Fibroblast of the conjunctiva (primary cell): ENCODE measurements at places on chromosomes 6 and 20.
A peak's percentile ranks its signal among the peaks of the same experiment; 100 is the strongest.

DNA sequence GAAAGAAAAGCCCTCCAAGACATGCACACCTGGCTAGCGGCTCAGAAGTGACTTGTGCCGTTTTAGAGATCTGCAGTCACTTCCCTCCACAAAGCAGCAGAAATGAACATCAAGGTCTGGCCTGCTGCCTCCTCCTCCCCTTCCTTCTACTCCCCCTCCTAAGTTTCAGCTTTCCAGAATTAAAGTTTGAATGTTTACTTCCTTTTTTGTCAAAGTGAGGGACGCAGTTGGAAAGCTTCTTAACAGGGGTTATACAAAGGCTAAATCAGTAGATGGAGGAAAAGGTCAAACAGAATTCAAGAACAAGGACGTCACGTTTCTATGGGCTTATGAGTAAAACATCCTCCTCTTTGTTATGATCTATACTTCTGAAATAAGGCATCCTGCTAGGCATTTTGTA is 227.7 kb downstream of the SLC35F1 start:
- DNase-seq, result no peak

DNA sequence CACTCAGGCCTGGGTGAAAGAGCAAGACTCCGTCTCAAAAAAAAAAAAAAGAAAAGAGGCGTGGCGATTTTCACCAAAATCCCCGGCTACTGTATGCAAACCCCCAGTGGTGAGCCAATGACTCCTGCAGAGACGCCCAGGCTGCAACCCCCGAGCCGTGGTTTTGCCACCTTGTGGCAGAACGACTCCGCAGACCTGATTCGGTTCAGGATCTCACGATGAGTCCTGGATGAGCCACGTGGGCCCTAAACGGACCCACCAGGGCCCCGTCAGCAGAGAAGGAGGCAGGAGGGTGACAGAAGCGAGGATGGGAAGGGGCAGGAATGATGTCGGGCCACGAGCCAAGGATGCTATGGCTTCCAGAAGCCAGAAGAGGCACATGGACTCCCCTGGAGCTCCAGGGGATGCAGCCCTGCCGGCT is 42.5 kb downstream of the SLC2A4RG start:
- no peak for DNase-seq

GRCh38 chr6:54481091-54481490 is 172.8 kb downstream of the TINAG start:
- no peak for DNase-seq

DNA sequence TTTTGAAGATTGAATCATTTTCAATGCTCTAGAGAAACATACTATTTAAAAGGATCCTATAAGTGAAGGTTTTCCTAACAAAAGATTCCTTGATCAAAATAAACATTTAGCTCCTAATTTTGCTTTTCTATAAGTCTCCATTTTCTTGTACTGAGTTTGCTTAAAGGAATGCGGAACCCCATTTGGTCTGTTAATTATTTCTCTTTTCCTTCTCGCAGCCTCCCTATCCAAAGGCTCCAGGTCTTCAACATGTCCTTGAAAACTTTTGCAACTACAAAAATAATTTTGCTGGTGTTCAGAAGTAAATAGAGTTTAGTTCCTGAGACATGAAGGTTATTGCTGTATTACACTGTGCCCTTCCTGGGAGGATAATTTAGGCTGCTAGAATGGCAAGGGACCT is 8.3 kb upstream of the NPEPL1 start:
- DNase-seq, result no peak

- DNase-seq, result no peak
Observed at GRCh38 chr6:15477746-15478145, 185.1 kb downstream of the DTNBP1 start.

DNA sequence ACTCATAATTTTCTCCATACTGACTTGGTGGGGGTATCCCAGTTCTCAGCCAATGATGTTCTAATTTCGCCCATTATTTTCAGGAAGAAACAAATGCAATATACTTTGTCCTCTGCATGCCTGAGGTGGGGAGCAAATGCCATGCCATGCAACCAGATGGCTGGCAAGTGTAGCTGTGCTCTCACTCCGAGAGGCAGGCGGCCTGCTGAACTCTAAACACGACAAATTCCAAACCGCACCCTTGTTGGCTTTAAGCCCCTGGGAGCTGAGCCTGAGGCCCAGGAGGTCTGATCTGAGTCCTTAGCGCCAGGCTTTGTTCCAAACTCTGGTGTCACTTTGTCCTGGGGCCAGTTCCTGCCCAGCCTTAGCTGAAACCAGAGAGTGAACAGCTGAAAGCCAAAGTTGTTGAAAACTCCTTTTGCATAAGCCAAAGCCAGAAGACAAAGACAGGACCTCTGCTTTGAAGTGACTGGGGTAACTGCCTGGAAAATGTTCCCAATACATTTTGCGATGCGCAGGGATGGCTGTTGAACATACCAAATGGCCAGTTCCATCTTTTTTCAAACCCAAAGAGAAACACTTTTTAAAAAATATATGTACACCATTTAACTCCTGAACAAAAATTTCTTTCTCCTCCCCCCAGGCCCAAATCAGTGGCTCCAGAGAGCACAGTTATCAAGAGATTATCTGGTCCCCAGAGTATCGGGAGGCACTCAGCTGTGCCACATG is 46.2 kb downstream of the TTI1 start:
- no peak for DNase-seq

DNA sequence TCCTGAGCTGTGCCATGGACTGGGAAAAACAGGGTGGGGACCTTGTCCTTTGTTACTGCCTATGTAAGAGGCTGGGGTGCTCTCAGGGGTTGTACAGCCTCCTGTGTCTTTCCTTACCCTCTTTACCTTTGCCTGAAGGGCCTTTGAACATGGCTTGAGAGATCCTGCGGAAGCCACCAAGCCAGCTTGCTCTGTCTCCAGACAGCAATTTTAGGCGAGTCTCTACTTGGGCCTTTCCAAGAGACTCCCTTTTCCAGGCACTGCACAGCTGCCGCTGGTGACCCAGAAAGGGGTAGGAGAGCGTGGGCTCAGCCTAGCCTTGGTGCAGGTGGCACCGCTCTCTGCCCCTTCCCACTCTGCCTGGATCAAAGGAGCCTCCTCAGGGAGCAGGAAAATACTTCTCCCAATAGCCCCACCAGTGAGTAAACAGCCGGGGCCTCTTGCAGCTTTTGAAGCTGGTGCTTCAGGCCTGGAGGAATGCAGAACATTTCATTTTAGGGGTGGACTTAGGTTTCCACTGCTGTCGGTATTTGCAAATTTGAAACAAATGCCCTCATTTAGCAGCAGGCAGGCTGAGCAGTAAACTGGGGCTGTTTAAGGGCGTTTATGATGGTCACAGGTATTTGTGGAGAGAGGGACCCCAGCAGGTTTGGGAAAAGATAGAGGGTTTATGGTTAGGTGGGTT is 13.9 kb downstream of the PTK7 start:
- DNase-seq, result no peak

DNA sequence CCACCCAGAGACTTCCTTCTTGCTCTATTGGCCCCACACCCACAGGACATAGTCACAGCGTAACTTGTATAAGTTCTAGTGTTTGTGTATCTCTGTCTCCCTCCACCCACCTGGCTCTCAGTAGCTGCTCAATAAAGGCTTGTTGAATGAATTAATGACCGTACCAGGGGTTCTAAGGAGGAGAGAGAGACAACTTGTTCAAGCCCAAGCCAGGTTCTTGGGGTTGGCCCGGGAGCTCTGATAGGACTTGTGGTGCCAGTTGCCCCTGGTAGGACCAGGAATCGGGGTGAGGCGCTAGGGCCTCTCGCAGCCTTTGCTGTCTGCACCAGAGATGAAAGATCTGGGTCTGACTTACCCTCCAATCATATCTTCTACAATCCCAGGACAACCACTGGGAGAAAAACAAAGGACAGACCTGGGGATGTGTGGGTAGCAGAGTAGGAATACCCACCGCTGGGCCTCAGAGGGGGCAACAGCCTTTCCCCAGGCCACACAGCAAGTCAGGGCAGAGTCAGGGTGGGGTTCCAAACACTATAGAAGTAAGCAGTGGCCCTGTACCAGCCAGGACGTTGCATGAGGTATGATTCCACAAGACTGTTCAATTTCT is 5.3 kb upstream of the TGM2 start:
- no peak for DNase-seq

- DNase-seq, result no peak
Observed at GRCh38 chr20:64119301-64119680, 11.9 kb upstream of the NPBWR2 start.

DNA sequence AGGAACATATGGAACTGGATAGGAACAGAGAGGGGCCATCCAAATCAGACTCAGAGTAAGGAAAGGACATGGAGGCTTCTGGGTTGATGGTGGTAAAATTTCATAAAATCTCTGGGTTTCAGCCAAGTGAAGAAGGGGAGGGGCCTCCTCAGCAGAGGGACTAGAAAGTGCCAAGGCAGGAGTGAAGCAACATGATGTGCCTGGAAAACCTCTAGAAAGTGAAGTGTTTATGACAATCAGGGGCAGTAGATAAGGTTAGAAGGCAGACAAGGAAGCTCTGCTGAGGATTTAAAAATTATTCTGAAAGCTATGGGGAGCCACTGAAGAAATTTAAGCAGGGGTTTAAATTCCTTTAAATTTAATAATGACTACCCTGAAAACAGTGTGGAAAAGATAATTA is 126.0 kb upstream of the TENT5A start:
- DNase-seq, result no peak

- no peak for DNase-seq
Observed at GRCh38 chr6:41790045-41790444, 2.6 kb downstream of the TOMM6 start.

DNA sequence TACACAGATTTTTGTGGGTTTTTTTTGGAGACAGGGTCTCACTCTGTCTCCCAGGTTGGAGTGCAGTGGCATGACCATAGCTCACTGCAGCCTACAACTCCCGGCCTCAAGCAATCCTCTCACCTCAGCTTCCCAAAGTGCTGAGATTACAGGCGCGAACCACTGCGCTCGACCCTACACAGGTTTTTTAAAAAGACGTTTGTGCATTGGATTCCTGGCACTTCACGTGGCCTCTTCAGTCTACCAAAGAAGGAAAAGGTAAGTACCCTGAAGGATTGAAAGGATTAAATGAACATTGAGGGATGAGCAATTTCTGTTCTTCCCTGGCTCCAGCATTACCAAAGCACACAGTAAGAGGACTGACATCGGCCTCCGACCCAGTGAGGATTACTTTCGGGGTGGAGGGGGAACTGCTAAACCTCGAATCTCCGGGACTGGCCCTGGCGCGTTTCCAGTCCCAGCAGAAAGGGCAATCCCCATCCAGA is 556 bp upstream of the YWHAB start:
- DNase-seq, result no peak

DNA sequence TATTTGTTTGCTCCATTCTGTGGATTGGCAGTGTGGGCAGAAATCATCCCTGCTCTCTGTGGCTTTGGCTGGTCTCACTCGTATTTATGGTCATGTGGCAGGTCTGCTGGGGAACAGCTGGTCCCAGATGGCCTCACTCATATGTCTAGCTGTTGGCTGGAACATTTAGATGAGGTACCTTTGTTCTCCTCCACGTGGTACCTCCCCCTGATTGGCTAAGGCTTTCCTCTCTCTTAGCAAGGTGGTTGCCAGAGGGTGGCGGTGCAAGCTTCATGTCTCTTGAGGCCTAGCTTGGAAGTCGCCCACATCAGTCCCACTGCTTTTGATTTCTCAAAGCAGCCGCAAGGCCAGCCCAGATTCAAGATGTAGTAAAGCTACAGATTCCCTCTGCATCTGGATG is 348.5 kb upstream of the BTBD3 start:
- DNase-seq, result no peak

- DNase-seq, result no peak
Observed at GRCh38 chr20:33788351-33789049, 22.6 kb upstream of the CHMP4B start.

- no peak for DNase-seq
Observed at GRCh38 chr6:118715376-118715775, 64.0 kb upstream of the CEP85L start.

DNA sequence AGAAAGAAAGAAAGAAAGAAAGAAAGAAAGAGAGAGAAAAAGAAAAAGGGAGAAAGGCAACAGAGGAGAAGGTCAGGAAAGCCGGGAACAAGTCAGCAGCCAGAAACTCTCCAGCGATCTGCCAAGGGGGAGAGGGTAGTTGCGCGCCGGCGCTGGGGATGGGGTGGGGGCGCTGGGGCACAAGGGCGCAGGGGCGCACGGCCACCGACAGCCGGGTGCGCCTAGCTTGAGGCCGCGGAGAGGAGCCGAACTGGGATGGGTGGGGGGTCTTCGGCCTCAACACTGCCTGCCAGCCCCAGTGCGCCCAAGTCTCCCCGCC is 533 bp upstream of the RSPO3 start:
- DNase-seq, result no peak

DNA sequence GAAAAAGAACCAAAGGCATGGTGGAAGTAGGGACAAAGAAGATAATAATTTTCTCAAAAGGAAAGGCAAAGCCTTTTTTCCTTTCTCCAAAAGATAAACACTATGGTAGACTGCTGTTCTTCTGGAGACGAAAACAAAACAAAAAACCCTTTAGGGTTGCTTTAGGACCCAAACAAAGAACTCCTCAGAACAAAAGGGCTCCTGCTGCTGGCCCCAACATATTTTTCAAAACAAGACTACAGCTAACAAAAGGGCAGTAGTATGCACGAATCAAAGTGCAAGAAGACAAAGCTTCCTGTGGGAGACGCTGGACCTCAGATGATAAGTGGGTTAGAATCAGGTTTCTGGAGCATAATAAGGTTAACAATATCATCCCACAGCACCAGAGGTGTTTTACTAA is 15.8 kb downstream of the NCOA5 start:
- no peak for DNase-seq

- peak; percentile 59 for DNase-seq
Observed at GRCh38 chr6:45327956-45328522, at the start of gene RUNX2. TSS of gene RUNX2 (plus strand) at chr6:45328330. CDS start at chr6:45328727, 397 bp downstream.

DNA sequence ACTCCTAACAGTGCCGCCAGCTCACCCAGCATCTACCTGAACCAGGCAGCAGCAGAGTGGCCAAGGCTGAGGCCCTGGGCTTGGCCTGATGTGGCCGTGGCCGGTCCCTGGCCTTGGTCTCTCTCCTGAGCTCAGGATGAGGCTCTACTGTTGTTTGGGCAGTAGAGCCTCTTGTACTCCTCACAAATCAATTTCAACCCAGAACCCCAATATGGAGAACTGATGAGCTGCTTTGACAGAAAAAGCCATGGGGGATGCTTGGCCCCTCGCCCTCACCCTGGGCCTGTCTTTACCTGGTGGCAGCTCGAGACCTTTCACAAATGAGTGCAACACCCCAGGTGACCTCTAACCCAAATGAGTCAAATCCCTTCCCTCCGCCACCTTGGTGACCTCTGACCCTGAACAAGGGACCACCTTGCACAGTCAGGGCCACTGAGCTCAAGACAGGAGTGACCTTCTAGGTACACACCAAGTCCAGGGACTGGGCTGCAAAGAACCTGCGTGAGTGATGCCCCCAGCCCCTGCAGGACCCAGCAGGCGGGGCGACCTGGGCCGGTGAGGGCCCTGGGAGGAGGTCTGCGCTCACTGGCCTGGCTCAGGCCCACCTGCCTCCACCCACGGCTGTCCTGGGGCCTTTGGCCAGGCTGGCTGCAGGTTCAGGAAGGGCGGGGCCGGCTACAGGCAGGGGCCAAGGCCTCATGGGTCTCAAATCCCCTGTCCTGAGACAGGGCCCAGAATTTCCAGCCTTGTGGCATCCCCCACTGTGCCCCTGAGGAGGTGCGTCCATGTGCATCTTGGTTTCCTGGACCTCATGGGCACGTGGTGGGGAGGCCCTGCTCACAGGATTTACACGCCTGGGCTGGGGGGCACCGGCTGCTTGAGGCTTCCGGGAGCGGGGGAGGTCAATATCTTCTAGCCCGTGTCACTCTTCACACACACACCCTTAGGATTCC is 30.2 kb downstream of the PSMG4 start:
- DNase-seq, result no peak
